RPMI7951 (cell line): ENCODE measurements at places on chromosomes 4 and X. TPM values are rescaled to one million over a fixed set of nuclear protein-coding genes. Genes with fewer than 3 reads are reported as not detected.

- DNase-seq, result peak; percentile 33
These were observed 651 bp downstream of the UCHL1 start for GRCh38 chr4:41257257-41257901.

DNA sequence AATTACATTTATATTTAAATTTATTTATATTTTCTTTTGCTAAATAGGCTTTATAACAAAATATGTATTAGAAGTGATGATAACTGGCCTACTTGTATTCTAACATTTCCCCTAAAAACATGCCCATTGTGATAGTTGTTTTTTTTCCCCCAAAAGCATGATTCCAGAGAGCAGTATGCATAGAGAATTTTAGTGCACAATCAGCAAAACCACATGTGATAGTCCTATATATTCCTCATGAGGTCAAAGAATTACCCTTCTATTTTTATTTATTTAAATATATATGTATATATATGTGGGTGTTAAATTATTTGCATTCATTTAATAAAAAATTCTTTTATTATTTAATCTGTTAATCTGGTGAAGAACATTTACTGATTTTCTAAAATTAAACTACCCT is 78.2 kb upstream of the TLL1 start:
- no peak for DNase-seq

DNA sequence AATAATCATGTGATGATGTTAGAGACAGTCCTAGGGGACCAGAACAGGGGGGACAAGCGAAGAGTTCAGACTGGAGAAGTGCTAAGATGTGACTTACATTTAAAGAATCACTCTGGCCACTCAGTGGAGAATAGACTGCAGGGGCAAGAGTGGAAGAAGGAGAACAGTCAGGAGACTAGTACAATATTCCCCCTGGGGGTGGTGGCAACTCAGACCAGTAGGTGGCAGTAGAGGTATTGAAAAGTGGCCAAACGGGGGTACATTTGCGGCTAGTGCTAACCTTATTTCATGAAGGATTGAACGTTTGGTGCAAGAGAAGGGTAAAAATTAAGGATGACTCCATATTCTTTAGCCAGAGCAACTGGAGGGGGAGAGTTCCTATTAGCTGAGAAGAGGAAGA is 2.7 kb upstream of the BMX start:
- peak; percentile 41 for DNase-seq

DNA sequence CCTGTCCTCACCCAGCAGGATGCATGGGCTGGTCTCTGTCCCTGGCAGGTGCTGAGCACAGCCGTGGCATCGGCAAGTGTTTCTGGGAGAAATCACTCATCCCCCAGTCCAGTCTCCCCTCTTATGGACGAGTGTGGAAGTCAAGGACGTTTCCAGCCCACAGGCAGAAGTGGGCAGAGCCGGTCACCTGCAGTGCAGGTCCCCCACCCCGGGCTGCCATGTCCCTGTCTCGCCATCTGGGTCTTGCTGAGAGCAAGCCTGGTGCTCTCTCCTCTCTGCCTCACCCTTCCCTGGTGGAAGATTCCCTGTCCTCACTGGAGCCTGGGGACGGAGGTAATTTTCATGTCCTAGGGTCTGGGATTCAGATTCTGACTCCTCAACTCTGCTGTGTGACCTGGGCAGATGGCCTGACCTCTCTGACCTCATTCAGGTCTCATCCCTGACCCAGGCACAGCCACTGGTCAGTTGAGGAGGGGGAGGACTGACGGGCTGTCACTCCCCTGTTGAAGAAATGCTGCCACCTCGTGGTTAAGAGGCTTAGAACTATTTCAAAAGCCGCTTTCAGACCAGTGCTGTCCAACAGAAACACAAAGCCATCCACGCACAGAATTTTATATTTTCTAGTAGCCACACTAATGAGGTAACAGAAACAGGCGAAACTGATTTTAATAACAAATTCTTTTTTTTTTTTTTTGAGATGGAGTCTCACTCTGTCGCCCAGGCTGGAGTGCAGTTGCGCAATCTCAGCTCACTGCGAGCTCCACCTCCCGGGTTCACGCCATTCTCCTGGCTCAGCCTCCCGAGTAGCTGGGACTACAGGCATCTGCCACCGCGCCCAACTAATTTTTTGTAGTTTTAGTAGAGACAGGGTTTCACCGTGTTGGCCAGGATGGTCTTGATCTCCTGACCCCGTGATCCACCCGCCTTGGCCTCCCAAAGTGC is 1.8 kb downstream of the CPZ start:
- DNase-seq, result peak; percentile 68

DNA sequence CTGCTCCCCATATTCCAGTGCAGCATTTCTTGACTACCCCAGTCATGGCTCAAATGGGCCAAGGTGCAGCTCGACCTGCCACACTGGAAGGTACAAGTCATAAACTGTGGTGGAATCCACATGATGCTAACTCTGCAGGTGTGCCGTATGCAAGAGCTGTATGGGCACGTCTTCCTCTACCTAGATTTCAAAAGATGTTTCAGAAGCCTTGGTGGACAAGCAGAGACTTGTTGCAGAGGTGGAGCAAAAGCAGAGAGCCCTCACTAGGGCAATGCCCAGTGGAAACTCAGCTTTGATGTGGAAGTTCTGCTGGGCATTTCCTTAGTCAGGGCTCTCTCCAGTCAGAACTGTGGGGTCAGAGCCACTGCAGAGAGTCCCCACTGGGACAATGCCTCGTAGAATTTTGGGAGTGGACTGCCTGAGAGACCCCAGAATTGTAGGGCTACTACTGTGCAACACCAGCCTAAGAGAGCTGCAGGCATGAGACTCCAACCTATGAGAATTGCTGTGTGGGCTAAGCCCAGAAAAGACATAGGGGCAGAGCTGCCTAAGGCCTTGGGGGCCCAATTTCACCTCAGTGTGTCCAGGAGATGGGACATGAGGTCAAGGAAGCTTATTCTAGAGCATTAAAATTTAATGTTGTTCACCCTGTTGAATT is 65.7 kb downstream of the BEX3 start:
- DNase-seq, result no peak

- no peak for DNase-seq
These were observed 45.6 kb downstream of the SEL1L3 start for GRCh38 chr4:25817059-25817681.

- DNase-seq, result no peak
These were observed 7.0 kb downstream of the NAT8L start for GRCh38 chr4:2066011-2066551.

DNA sequence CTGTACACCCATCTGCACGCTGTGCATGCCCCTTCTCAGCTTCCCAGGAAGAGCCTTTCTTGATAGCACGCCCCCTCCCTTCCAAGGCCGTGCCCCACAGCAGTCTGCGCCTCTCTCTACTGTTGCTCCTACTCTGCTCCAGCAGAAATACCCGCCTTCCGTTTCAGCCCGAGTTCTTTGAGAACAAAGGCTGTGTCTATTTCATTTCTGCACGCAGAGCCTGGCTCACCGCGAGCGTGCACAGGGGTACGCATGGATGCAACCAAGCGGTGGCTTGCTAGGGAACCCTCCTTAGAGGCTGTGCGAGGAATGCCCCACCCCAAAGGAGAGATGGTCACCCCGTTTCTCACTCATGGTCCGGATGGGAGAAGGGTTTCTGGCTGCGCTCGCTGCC is 485 bp downstream of the AADAT start:
- peak; percentile 44 for DNase-seq

DNA sequence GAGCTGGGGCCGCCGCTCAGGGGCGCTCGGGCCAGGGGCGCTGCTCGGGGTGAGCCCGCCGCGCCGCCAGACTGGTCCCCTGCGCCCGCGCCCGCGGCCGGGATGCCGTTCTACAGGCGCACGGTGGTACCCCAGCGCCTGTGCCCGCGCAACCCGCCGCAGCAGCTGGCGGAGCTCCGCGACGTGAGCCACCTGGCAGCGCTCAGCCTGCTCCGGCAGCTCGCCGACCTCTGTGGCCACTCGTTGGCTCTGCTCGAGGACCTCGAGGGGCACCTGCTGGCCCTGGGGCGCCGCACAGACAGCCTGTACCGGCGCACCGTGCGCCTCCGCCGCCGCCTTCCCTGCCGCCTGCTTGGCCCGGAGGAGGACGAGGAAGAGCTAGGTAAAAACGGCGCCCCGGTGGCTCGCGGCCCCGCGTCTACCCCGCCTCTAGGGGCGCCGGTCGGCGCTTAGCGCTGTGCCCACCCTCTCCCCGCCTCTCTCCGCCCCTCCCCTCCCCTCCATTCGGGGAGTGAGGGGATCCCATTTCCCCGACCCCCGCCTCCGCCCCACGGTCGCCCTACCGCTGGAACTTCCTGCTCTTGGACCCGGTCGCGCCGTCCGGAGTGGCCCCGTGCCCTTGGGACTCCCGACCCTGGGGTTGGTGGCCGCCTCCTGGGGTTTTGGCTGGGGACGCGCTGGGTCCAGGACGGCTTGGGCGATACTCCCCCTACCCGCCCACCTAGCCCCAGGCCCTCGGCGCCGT is 513 bp downstream of the NHSL2 start:
- no peak for DNase-seq

DNA sequence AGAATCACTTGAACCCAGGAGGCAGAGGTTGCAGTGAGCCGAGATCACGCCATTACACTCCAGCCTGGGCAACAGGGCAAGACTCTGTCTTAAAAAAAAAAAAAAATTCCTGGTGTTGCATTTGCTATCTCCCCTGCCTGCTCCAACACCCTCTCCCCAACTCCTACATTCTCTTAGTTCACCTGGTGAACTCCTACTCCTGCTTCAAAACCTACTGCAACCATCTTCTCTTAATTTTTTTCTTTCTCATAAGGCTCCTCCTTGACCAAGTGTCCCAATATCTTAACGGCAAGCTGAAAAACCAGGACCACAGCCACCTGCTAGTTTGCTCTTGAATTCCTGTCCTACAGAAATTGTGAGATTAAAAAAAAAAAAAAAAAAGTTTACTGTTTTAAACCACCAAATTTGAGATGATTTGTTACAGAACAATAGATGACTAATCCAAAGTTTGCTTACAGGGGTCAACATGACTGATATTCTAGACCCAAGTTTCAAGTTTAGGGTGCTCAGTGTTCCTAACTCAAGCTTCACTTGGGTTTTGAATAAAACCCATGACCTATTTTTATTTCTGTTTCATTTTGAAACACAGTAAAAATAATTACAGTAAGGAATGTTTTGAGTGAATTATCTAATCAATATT is 13.1 kb upstream of the ANXA5 start:
- DNase-seq, result no peak

- no peak for DNase-seq
These were observed 6.5 kb downstream of the CPZ start for GRCh38 chr4:8599091-8599460.

- no peak for DNase-seq
These were observed 68.8 kb downstream of the NPY1R start for GRCh38 chr4:163263606-163264005.

GRCh38 chr4:73945674-73946449 is 36.0 kb downstream of the PF4 start:
- no peak for DNase-seq

GRCh38 chr4:145498430-145498829 is 16.8 kb downstream of the SMAD1 start:
- DNase-seq, result no peak

The SLC49A3 gene
- not detected in 2 replicates for total RNA-seq

The PAGE4 gene
- not detected in 2 replicates for total RNA-seq

The AFF1 gene
- total RNA-seq, result 8.9 and 9.5 TPM in 2 replicates

The CFAP299 gene
- 0.36 TPM in 1 of 2 replicates, not detected in the other for total RNA-seq

The GAB1 gene
- total RNA-seq, result 6.2 and 11.5 TPM in 2 replicates

The SPANXN3 gene
- not detected in 2 replicates for total RNA-seq
